Activated naive CD4-positive, alpha-beta T cell (primary cell): ENCODE measurements at places on chromosomes 12 and 14.

- DNase-seq, result no peak
Measured at GRCh38 chr12:81114226-81114625, 36.3 kb downstream of the ACSS3 start.

DNA sequence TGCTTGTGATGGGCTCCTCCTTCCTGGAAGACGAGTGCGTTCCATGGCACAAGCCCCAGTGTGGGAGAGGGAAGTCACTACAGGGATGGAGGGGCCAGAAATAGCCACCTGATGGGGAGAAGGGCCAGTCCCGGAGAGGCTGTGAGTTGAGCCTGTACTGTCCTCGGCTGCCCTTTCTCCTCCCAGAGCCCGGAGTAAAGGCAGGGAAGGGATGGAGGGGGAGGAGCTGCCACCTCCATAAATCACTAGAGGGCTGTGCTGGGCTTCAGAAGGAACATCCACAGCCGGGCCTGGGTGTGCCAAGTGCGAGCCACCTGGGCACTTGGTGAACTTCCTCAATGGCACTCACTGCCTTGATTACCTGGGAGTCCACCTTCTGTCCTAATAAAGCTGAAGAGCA is 110.1 kb downstream of the RBM19 start:
- no peak for DNase-seq

- DNase-seq, result no peak
Measured at GRCh38 chr12:63915105-63915800, 70.8 kb downstream of the SRGAP1 start.

DNA sequence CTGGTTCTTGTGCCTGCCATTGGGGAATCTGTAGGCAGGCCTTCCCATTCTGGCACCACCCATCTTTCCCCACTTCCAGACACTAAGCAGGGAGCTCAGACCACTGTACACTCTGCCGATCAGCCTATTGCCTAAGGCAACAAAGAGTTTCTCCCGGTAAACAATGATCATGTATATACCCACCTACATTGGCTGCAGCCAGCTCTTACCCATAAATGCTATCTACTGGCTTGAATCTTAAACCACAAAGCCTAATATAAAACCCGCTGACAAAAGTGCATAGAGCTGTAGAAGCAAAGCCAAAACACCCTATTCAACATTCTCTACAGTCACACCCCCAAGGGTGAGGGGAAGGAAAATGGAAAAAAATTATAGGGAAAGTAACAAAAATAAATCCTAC is 20.8 kb upstream of the GLIPR1 start:
- DNase-seq, result no peak

DNA sequence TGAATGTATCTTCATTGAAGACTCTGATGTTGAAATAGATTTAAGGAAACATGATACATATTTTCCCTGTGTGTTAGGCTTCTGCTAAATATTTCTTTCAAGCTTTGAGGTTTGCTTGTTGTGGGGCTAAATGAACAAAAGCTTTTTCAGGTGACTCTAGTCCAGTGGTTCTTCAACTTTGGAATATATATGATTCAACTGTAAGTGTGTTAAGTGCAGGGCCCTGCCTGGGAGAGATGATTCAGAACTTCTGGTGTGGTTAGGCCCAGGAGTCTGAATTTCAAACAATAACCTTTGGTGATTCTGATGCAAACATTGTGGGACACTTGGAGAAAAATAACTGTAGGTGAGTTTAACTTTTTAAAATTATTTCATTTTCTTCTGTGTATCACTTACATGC is 93.0 kb downstream of the TRHDE start:
- DNase-seq, result no peak

DNA sequence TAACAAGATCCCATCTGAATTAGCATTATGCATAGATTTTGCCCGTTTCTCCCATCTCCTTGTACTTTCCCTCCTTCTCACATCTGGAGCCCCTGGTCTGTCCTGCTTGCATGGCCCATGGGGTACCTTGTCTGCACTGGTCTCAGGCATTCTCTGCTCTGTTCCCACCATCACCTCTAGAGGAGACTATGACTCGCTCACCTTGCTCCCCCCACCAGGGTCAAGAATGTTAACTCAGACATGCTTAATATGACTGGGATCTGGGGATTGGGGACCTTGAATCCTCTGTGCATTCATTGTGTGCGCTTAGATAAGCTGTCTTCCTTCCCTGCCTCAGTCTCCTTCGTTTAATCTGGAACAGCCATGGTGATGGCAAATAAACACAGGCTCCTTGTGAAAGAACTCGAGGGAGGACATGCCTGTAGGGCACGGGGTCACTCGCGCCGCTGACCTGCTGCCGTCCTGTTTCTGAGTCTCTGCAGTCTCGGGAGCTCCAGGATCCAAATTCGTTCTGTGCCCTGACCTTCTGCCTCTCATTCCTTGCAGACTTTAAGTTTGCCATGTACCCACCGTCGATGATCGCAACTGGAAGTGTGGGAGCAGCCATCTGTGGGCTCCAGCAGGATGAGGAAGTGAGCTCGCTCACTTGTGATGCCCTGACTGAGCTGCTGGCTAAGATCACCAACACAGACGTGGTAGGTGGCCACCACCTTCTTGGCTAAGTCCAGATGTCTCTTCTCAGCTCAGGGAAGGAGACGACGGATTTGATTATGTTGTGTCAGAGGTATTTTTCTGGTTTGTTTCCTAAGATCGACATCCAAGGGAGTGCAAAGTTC is 15.0 kb downstream of the CCND2 start:
- DNase-seq, result no peak

DNA sequence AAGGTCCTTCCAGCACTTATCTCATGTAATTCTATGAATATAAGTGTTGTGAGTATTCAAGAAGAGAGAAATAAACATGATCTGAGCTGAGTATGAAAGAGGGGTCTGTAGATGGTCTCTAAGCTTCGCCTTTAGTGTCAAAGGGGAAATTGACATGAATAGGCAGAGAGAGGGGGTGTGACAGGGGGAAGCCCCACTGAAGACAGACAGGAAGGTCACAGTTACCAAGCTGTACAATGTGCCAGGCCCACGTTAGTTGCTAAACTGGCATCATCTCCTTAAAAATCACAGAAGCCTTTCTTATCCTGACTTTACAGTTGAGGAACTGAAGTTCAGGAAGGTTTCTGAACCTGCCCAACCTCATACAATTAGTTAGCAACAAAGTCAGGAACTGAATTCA is 7.6 kb downstream of the ARHGEF40 start:
- DNase-seq, result no peak
